Activated CD4-positive, alpha-beta T cell treated with anti-CD3 and anti-CD28 coated beads, Interleukin-2, amount 50 U/mL, for 24 hours (primary cell): ENCODE measurements at places on chromosomes 5 and 9.

DNA sequence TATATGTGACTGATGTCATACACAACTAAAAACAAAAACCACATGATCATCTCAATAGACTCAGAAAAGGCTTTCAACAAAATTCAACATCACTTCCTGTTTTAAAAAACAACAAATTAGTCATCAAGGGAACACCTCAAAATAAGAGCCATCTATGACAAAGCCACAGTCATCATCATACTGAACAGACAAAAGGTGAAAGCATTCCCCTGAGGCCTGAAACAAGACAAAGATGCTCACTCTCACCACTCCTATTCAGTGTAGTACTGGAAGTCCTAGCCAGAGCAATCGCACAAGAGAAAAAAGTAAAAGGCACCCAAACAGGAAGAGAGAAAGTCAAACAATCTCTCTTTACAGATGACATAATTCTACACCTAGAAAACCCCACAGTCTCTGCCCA is 893.5 kb upstream of the EDIL3 start:
- DNase-seq, result no peak

DNA sequence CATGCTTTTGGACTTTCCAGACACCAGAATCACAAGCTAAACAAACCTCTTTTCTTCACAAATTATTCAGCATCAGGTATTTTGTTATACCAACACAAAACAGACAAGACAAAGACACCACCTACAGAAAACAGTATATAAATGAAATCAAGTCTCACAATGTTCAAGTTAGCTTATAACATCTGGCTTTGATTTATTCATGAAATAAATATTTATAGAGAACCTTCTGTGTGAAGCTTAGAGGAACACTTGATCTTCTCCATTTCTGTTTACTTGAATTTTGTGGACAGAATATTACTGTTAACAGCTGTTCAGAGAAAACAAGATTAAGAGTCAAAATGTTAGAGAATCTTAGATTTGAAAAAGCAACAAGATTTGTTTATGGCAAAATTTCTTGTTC is 137.4 kb upstream of the PRR16 start:
- DNase-seq, result no peak

- no peak for DNase-seq
Measured at GRCh38 chr9:13291718-13292117, 12.2 kb upstream of the MPDZ start.

DNA sequence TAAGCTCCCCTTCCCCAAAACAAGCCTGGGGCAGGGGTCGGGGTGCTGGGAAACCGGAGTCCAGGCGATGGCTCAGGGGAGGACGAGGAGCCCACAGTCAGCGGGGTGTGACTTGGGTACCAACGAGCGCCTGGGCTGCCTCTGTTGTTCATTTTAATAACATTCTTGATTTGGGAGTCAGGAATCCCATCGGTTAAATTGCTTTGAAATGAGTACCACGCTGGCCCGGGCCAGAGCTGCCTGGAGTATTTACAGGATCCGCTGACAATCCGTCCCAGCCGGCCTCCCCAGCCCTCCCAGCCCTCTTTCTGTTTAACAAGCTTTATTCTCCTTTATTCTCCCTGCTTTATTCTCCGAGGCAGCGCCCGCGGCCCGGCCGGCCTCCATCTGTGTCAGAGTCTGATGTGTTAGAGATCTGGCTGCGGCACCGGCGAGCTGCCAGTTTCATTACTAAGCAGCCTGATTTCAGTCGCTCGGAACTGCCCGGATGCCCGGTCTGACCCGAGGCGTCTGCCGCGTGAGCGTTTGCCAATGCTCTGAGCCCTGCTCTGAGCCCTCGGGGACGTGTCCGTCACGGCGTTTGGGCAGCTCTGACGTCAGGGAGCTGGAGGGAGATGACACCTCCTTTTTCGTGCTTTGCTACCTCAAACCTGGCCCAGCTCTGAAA is 16.5 kb upstream of the QRFP start:
- no peak for DNase-seq

DNA sequence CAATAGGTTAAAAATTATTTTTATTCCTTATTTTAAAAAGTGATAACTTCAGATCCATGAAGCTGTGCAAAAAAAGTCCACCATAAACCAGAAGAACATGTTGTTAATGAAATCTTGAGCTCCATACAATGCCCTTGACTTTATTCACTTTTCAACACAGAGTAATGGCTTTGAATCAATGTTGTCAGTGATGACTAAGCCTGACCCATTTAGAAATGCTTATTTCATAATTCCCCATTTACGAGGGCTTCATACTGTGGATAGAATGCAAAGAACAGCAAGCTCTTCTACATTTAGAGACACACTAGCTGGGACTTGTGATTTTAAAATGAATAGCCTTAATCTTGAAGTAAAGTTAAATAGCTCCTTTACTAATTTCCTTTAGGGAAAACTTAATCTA is 25.7 kb upstream of the IL9 start:
- DNase-seq, result no peak

GRCh38 chr5:115202952-115203351 is 33.2 kb upstream of the TRIM36 start:
- DNase-seq, result no peak

DNA sequence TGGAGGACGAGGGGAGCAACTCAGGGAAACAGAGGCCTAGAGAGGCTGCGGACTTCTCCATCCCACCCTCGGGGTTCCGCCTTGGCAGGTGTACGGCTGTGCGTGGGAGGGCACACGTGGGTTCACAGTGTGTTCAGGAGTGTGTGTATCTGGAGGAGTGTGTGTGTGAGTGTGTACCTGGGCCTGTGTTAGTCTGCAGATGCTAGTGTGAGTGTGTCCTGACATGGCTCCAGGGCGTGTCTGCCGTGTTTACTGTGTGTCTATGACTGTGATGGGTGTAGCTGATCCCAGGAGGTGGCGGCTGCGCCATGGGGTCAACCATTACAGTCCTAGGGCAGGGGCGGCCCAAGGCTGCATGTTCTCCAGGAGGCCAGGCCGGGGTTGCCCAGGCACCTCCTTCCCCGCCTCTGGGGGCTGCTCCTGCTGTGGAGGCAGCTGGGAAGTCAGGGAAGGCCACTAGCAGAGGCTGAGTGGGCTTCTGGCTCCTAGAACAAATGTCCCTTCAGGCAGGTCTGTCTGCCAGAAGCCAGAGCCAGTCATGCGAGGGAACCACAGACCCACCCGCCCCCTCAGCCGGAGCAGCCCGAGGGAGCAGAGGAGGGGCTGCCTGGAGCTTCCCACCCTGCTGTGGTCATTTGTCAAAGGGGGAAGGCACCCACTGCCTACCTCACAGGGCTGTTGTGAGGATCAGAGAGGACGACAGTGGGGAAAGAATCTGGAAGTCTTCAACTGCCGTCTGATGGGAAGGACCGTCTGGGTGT is 21.4 kb downstream of the CRB2 start:
- no peak for DNase-seq

DNA sequence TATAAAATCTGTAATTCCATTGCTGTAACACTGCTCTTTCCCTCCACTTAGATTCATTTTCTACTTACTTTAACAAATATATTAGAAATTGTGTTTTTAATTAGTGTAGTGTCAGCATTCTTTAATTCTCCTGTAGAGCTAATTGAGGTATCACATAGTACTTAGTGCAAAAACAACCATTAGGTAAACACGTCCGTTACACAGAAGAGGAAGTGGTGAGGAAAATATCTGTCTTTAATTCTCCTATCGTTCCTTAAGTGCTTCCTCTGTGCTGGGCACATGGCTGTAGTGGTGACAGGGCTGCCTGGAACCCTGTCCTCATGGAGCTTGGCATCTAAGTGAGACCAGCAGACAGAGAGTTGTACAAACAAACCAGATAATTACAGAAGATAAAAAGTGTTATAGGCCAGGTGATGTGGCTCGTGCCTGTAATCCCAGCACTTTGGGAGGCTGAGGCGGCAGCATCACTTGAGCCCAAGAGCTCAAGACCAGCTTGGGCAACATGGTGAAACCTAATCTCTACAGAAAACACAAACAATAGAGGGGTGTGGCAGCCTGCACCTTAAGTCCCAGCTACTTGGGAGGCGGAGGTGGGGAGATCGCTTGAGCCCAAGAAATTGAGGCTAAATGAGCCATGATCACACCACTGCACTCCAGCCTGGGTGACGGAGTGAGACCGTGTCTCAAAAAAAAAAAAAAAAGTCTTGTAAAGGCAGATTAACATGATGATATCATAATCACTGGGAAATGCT is 36.4 kb downstream of the PARP8 start:
- DNase-seq, result no peak

DNA sequence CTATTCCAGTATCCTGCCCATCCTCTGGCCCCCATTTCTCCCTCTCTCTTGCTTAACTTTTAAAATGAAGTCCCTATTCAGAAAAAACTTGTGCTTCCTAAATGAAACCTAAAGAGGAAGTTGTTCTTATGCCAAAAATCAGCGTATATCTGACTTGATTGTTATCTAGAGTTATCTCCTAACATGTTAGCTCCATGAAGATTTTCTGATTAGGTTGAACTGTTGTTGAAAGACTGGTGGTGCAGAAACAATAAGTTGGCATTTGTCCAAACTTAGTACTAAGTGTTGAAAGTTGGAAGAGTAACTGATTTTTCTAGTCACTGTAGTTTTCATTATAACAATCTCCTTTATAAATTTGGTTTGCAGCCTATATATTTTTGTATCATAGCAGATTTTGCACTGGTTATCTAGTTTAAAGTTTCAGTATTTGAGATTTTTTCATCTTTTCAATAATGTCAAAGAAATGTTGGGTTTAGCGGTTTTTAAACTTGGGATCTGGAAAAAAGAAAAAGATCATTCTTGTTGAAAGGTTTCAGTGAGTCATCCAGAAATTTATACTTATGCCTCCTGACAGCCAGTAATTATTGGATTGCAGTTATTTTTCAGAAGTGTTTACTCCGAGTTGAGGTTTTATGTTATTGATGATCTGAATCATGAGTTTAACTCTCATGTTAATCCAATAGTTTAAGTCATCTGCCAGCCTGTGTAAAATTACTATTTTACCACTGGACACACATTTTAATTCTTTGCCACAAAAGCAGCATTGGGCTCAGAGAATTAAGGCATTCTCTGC is 60.6 kb downstream of the PAM start:
- no peak for DNase-seq

DNA sequence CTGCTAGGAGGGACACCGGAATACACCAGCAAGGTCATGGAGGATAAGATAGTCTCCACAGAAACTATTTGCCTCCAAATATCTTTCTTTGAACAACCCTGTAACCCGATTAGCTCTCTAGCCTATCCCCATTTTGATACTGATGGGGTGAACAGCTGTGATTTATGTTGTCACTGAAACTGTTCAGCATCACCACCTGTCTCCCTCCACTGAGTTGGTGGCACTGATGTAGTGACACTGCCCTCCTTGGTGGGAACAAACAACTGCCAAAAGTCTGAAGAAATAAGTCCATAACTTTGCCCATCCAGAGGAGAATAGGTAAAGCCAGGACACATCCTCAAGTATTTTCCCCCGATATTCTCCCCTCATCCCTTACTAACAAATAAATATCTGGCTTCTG is 24.3 kb upstream of the KCNV2 start:
- DNase-seq, result no peak

GRCh38 chr9:94983552-94983951 is 257.1 kb downstream of the AOPEP start:
- DNase-seq, result no peak

DNA sequence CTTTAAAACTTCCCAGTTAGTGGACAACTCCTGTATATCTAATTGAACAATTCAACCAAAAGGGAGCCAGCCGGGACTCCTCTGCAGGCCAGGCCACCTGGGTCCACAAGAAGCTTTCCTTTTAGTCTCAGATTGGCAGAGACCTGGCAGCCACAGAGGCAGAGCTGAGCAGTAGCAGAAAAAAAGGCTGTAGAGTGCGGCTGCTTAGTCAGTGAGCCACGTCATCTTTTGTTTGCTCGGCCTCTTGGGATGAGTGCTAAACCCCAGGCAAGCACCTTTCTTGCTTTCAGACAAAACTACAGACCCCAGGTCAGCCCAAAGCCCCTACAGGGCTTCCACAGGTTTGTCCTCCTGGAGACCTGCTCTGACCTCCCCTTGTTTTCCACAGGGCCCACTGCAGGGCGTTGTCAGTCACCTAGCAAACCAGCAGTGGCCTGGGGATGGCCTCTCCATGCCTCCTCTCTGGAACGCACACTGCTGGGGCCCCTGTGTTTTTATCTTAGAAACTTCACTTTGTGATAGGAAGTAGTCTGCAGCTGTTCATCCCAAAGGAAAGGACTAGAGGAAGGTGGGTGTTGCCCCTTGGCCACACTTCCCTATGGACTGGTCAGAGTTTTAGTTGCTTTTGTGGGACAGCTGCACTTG is 49.9 kb downstream of the SHB start:
- no peak for DNase-seq

GRCh38 chr9:127586096-127586495 is 26.0 kb upstream of the STXBP1 start:
- no peak for DNase-seq

GRCh38 chr5:138625134-138625533 is 49.9 kb upstream of the HSPA9 start:
- DNase-seq, result no peak

DNA sequence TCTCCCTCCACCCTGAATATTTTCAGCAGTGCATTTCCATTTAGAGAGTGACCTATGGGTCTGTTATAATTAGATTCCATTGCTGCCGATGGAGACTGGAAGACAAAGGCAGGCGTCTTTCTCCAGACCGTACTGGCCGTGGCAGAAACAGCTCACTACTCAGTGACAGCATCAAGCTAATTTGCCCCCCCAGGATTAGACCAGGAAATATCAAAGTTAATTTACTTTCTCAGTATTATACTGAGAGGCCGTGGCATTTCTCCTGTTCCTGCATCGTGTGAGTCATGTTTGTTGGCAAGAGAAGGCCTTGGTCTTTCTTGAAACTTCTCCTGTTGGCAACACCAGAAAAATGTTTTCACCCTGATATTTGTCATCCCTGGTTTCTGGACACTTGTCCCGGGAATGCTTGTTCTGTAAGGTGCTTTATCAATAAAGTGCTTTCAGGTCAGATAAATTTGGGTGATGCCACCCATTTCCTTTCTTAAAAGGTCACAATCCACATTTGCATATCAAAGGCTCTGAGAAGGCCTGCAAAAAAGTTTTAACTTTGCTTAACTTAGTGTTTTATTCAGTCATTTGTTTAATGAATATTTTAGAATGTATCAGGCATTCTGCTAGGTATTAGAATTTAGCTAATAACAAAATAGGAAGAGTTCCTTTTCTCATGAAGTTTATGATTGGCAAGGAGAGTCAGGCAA is 28.4 kb downstream of the SV2C start:
- DNase-seq, result no peak

- DNase-seq, result no peak
Measured at GRCh38 chr5:94173100-94173499, 431.7 kb upstream of the POU5F2 start.

DNA sequence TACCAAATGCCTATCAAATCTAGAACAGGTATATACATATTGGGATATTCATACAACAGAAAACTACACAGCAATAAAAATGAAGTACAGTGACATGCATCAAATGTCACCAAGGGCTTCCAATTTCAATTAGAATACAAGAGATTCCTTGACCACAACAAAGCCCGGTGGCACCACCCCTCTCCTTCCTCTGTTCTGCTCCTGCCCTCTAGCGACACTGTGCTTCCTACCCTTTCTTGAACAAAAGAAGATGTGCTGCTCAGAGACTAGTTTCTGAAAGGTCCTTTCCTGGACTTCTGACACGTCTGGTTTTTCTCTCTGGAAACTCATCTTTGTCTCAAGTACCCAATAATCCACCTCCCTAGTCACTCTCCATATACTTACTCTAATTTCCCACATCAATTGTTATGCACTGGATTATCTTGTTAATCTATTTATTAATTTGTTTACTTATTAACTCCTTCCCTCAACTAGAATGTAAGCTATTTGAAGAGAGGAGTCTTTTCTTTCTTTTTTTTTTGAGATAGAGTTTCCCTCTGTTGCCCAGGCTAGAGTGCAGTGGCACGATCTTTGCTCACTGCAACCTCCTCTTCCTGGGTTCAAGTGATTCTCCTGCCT is 70.4 kb upstream of the CTSV start:
- DNase-seq, result no peak
